ENCODE measurements at places on chromosomes 16 and 17.

GRCh38 chr16:82867485-82867884, 240.7 kb downstream of the CDH13 start:
- no peak for DNase-seq

DNA sequence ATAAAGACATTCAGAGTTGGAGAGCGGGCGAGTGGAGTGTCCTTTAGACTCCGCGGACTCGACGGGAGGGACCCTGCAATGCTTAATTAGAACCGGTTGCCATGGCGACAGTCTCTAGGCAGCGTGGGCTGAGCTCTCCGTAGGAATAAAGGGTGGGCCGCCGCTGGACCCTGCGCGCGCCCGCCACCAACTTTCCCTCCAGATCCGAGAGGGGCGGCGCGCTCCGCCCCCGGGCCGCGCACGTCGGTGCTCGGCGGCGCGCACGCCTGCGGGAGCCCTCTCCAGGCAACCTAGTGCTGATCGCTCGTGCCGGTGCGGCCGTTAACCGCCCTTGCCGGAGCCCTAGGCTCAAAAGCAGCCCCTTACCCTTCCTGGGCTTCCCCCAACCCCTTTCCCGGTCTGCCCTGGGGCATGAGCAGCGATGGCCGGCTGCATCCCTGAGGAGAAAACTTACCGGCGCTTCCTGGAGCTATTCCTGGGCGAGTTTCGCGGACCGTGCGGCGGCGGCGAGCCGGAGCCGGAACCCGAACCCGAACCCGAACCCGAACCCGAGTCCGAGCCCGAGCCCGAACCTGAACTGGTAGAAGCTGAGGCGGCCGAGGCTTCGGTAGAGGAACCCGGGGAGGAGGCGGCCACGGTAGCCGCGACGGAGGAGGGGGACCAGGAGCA, at the start of gene PPM1E:
TSS of gene PPM1E (plus strand) at position 278 of the 669 bp plus-strand sequence.
- peak; percentile 85 for DNase-seq

DNA sequence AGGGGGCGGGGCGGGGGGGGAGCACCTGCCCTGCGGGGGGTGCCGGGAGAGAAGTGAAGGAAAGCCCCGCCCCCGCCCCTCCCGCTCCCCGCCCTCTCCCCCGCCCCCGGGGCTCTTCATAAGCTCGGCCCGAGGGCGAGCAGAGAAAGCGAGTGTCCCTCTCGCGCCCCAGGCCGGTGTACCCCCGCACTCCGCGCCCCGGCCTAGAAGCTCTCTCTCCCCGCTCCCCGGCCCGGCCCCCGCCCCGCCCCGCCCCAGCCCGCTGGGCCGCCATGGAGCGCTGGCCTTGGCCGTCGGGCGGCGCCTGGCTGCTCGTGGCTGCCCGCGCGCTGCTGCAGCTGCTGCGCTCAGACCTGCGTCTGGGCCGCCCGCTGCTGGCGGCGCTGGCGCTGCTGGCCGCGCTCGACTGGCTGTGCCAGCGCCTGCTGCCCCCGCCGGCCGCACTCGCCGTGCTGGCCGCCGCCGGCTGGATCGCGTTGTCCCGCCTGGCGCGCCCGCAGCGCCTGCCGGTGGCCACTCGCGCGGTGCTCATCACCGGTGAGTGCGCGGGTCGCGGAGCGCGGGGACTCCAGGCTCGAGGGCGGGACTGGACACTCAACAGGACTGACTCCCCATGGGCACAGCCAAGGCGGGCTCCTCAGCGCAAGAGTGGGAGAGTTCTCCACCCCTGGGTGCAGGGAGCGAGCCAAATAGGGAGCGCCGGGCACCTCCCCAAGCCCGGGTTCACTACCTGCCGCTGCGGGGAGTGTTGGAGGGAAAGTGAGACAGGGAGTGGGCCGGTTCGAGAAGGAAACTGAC, at the start of gene HSD11B2:
TSS of gene HSD11B2 (plus strand) at position 145 of the 798 bp plus-strand sequence. CDS start at position 273, 128 bp downstream.
- DNase-seq, result no peak

- DNase-seq, result no peak
These were observed 10.8 kb upstream of the WSCD1 start for GRCh38 chr17:6059406-6059805.

- no peak for DNase-seq
These were observed 192.2 kb upstream of the WSCD1 start for GRCh38 chr17:5877948-5878347.

- DNase-seq, result no peak
These were observed 31.4 kb upstream of the MEAK7 start for GRCh38 chr16:84535851-84536250.

DNA sequence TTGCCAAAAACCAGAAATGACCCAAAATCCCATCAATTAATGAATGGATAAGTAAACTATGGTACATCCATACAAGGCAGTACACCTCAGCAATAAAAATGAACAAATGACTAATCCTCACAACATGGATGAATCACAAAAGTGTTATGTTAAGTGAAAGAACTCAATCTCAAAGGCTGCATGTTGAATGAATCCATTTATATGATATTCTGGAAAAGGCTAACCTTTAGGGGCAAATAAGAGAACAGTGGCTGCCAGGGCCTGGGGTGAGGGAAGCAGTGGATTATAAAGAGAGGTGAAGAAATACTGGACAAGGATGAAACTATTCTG, 46.1 kb upstream of the MSI2 start:
- no peak for DNase-seq

DNA sequence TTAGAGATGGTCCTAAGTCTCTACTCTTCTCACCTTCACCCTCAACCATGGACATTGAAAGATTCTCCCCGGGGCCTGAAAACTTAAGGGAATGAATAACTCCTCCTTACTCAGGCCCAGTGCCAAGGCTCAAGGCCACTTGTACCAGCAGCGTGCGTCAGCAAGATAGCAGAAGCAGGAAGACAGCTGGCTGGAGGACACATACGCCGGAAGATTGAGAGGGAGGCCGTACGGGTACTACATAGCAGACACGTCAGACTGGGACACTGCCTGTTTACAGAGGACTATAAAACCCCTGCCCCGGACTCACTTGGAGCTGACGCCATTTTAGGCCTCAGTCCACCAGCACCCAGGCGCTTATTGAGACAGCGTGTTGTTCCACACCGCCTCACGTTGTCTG, 75.8 kb upstream of the MED13 start:
- DNase-seq, result no peak

GRCh38 chr17:62760059-62760944, 47.8 kb downstream of the MARCHF10 start:
- no peak for DNase-seq

- no peak for DNase-seq
These were observed 33.3 kb downstream of the TRIM25 start for GRCh38 chr17:56880571-56880970.
